RCC 7860 (cell line): ENCODE measurements at places on chromosomes 4 and X.

- DNase-seq, result peak; percentile 73
Observed at GRCh38 chr4:73257234-73257633, 1.4 kb downstream of the ANKRD17 start.

- DNase-seq, result no peak
Observed at GRCh38 chrX:25968920-25969319, 169.2 kb upstream of the MAGEB18 start.

DNA sequence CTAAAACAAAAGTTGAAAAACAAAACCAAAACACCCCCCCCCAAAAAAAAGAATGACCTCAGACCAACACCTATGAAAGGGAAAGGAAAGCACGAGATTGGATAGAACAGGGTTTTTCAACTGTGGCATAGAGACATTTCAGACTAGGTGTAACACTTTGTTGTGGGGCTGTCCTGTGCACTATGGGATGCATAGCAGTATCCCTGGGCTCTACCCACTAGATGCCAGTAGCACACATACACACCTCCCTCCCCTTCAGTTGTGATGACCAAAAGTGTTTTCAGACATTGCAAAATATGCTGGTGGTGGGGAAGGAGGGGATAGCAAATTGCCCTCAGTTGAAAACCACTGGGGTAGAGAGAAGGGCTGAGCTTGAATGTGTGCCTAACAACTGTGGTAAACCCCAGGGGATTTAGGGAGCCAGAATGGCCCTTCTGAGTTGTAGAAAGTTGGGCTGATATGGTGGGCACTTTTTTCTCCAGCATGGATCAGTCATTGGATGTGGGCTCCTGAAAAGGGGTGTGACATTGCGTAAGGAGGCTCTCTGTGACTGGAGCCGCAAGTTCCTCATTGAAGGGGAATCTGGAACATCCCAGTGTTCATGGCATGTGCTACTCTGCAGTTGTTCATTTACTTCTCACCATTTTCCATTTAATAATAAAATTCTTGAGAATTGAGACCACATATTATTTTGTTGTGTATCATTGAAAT lies 8.8 kb upstream of the GEMIN8 start:
- DNase-seq, result no peak

DNA sequence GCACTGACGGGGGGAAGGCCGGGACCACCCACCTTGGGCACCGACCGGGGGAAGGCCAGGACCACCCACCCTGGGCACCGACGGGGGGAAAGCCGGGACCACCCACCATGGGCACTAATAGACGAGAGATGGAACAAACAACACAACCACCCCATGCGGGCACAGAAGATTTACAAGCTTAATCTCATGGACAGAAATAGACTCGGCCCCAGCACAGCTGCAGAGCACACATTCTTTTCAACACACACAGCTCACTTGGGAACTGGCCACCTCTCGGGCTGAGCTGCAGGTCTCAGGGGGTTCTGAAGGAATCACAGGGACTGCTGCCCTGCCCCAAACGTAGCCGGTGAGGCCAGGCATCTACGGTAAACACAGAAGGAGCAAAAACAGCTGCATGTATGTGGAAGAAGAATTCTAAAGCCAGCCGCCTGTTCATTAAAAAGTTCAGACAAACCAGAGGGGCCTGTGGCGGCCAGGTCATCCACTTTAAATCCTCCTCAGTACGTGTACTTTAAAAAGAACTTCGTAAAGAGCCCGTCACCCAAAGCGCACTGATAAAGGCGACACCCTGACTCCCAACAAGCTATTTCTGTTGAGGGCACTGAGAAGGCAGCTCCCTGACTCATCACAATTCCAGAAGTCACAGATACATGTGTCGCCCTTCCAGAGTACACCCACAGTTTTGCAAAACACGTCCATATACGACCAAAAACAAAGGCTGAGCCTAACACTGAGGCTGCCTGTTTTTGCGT lies 17.7 kb downstream of the PPP2R3B start:
- no peak for DNase-seq
